ENCODE measurements at places on chromosomes 4 and X.

DNA sequence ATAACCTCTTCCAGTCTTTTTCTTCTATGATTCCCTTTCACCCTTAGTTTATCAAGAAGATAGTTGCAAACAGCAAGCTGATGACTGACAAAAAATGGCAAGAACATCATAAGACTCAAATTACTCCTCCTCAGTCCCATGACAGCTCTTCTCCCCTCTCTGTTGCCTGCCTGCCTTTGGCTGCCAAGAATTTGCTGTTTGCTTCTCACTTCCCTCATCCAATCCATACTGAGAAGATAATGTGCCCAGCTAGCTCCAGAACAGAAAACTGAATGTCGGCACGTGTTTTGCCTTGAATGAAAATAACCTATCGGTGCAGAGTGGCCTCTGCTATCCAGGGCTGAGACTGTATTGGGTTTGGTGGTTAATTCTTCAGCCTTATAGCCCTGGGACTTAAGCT lies 192.1 kb downstream of the PPARGC1A start:
- DNase-seq, result no peak

GRCh38 chr4:15104825-15105224 lies 102.5 kb downstream of the CPEB2 start:
- DNase-seq, result no peak

GRCh38 chr4:107363125-107363524 lies 327.0 kb upstream of the DKK2 start:
- DNase-seq, result no peak

DNA sequence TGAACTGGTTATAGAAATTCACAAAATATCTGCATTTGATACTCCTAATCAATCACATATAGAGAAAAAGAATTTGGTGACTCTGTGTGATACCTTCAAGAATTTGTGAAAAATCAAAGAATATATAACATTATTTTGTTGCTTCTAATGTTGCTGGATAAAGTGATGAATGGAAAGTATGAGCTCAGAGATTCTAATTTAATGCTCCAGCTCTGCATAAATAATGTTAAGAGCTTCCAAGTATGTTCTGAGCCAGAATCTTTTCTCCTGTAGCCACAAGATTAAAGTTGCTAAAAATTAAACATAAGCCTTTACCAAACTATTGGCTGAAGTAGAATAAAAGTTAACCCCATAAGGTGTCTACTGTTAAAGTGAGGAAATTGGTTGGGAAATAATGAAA lies 294.7 kb upstream of the CT83 start:
- no peak for DNase-seq

DNA sequence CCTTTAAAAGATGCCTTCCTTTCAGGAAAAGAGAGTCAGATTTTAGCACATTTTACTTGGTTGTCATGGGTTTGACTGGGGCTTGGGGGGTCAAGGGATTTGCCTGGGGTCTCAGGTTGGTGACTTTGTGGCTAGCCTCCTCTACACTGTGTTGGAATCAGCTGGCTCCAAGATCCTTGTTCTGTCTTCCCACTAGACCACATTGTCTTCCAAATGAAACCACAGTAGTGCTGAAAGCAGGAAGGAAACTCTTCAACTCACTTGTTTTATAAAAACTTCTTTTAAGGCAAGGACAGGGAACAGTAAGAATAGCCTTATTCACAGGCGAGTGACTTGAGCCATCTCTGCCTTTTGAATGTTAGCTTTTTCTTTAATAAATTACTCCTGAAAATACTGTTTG lies 37.0 kb upstream of the OTUD4 start:
- no peak for DNase-seq

GRCh38 chr4:135120195-135120594 lies 918.6 kb upstream of the PABPC4L start:
- peak; percentile 13 for DNase-seq

DNA sequence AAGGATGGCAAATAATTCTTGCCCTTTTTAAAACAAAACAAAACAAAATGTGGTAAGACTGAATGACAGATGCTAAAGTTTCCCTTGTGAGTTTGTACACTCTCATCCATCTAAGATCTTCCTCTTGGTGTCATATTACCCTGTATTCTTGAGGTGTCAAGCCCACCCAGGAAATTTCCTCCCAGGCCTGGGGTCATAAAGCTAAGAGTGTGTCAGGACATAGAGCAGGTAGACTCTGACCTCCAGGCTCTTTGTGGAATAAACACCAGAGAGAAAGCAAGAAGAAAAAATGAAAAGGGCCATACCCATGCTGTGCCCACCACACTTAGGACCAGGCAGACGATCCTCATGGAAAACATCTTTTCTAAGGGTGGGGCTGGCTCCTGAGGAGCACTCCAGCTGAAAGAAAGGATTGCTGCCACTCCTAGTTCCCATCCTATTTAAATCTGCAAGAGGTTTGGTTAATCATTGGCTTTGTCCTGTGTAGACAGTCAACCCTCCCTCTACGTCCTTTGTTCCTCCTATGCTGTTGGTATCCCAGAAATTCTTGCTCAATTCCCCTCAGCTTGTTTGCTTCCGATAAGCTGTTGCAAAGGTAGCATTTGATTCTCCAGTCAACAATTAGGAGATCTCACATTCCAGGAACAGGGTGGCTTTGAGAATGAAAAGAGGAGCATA lies at the start of gene FGA:
TSS of gene FGA (minus strand) at position 414 of the 678 bp plus-strand sequence. CDS start at position 359, 55 bp downstream.
- DNase-seq, result no peak

- peak; percentile 79 for DNase-seq
Measured at GRCh38 chrX:101229170-101229569, 9.6 kb downstream of the DRP2 start.

DNA sequence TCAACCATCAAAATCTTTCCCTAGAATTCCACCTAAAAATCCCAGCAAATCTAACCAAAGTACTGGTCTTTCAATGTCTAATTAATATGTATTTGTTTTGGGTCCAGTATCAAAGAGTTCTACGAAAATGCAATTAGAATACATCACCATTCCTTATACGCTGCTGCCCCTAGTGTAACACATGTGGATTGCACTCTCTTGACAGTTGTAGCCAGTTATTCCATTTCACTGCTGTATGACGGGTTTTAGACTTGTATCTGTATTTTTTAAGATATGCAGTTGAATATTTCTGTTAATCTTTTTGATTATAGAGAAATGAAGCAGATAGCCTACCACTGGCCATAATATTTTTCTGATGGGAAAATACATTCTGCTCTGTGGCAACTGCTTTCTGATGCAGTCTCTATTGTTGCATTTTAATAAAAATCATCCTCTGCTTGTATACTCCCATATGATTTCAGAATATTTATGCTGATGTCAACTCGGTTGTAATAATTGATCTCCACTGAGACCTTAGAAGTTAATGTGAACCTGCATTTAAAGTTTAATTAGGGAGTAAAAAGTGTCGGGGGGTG lies 17.1 kb upstream of the PAGE2B start:
- DNase-seq, result peak; percentile 38

GRCh38 chr4:91128519-91128918 lies 1001.3 kb downstream of the CCSER1 start:
- no peak for DNase-seq

- peak; percentile 3 for DNase-seq
Measured at GRCh38 chr4:148618856-148619255, 176.6 kb upstream of the NR3C2 start.

DNA sequence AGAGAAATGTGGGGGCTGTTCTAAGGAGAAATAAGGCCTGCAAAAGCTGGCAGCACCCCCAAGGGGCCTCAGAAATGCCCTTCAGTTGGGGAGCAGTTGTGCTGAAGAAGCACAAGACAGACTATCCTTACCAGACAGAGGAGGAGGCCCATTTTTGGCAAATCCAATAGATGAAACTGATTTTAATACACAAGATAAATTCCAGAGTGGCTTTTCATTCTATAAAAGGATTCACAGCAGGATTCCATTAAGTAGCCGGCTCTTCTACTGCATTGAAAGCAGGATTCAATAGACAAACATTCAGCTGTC lies 8.1 kb downstream of the SEPTIN6 start:
- DNase-seq, result no peak

DNA sequence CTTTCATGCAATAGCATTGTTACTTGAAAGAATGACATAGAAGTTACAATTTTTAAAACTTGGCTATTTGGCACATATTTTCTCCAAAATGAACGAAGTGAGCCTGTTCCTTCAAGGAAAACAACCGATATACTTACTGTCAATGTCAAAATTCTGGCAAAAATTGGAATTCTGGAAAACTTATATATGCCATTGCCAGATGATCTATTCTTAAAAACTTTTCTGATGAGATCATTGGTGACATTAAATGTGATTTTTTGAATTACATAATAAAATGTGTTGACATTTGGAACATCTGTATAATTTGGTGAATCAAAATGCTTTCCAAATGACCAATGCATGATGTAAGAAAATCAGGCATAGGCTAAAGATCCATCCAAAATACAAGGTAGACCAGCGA lies 209.0 kb downstream of the SCFD2 start:
- no peak for DNase-seq

GRCh38 chrX:13373027-13373426 lies 53.2 kb upstream of the ATXN3L start:
- no peak for DNase-seq

- no peak for DNase-seq
Measured at GRCh38 chr4:184994010-184994622, 24.2 kb upstream of the HELT start.

GRCh38 chr4:139619644-139620043 lies 46.0 kb upstream of the MGST2 start:
- DNase-seq, result no peak

GRCh38 chr4:108210989-108211835 lies 42.5 kb upstream of the LEF1 start:
- peak; percentile 9 for DNase-seq

GRCh38 chr4:36255577-36255976 lies 11.3 kb upstream of the ARAP2 start:
- DNase-seq, result no peak

- DNase-seq, result no peak
Measured at GRCh38 chr4:40583850-40584439, 45.7 kb downstream of the RBM47 start.

DNA sequence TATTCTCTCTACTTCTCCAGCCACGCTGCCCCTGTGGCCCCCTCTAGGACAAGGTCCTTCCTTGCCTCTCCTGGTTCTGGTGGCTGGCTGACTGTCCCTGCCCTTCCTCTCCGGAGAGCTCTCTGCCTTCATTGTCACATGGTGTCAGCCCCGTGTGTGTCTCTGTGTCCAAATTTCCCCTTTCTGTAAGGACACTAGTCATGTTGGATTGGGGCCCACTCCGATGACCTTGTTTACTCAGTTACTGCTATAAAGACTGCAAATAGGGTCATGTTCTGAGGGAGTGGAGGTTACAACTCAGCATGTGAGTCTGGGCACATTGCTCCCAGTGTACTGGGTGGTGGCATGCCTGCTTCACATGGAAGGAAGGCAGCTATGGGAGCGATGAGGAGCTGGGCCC lies 129.5 kb upstream of the PSAPL1 start:
- DNase-seq, result no peak

DNA sequence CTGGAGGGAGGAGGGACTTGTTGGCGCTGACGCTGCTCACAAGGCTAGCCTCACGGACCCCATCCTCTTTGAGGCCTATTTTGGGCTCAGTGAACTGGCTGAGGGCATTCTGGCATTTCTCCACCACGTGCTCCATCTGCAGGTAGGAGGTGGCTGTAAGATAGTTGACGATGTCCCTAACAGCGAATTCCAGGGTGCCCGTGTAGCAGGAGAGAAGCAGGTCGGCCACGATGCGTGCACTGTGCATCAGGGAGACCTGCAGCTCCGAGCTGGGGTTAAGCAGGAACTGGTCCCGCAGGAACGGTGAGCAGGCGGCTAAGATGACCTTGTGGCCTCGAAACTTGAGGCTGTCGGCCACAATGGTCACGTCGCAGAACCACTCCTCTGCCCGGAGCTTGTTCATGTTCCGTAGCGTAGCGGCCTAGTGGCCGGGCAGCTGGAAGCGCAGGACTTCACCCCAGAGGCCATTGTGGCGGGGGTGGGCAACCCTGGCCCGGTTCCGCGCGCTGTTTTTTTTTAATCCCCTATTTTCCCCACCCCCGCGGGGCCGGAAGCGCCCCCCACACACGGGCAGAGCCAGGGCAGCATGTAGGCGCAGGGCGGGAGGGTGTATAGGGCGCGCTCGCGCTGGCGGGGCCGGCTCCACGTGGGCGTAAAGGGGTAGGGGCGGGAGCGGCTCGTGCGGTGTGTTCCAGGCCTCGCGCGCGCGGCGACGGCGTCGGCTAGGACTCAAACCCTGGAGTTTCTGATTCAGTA lies 73.2 kb downstream of the UBE2K start:
- no peak for DNase-seq

DNA sequence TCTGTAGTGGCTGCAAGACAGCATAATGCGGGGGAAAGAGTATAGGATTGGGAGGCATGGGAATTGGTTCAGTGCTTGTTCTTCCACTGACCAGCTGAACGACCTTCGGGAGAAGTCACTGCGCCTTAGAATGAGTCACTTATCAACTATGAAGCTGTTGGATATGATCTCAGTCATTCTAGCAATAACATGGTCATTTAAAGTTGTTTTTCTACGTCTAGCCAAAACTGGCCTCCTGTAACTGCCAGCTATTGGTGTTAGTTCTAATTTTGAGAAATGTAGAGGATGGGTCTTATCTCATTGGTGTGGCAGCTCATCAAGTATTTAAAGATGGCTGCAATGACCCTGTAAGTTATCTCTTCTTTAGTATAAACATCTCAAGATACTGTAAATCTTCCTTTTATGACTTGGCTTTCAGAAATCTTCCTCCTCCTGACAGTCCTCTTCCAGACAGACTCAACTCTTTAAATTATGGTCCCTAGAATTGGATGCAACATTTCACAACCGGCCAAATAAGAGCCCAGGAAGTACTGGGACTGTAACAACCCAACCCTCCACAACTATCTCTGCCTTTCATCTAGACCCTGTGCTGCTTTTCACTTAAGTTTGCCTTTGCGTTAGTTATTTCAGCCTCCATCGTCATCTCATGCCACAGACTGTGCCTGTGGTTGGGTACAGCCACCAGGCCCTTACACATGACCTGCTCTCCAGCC lies 243.3 kb downstream of the CBR4 start:
- DNase-seq, result peak; percentile 90

DNA sequence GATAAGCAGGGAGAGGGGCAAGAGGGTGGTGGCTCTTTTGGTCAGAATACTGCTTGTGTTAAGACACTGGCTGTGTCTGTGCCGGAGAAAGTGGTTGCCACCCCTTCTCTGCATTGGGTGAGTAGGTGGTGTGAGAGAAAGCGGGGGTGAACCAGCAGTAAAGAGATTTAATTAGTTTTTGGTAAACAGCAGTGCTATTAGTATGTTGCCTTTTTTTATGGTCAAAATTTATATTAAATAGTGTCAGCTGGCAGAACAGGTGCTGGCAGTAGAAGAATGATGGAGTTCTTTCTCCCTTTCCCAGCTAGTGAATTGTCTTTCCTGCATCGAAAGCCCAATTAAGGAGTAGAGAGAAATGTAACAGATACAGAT lies 181.6 kb downstream of the LARP7 start:
- DNase-seq, result no peak

DNA sequence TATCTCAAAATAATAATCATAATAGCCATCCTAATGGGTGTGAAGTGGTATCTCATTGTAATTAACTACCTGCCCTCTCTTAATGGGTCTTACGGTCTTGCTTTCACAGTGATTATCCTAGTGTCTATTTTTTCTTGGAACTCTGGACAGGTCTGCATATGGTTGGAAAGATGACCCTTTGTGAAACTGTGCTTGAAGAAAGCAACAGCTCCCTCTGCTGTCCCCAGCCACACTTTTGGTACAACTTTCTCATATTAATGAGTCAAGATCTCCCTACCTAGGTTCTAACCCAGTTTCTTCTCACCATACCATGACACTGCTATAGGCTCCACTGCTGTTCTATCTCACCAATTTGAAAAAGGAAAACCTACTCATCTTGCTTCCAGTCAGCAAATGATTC lies 2.4 kb downstream of the TFDP3 start:
- DNase-seq, result peak; percentile 3

- no peak for DNase-seq
Measured at GRCh38 chr4:23956601-23957364, 66.9 kb upstream of the PPARGC1A start.

GRCh38 chrX:63128509-63128908 lies 222.6 kb downstream of the SPIN4 start:
- DNase-seq, result no peak

All from astrocyte of the spinal cord (primary cell).